ENCODE measurements at places on chromosomes 13 and 19. TPM values are rescaled to one million over a fixed set of nuclear protein-coding genes. Genes with fewer than 3 reads are reported as not detected.

DNA sequence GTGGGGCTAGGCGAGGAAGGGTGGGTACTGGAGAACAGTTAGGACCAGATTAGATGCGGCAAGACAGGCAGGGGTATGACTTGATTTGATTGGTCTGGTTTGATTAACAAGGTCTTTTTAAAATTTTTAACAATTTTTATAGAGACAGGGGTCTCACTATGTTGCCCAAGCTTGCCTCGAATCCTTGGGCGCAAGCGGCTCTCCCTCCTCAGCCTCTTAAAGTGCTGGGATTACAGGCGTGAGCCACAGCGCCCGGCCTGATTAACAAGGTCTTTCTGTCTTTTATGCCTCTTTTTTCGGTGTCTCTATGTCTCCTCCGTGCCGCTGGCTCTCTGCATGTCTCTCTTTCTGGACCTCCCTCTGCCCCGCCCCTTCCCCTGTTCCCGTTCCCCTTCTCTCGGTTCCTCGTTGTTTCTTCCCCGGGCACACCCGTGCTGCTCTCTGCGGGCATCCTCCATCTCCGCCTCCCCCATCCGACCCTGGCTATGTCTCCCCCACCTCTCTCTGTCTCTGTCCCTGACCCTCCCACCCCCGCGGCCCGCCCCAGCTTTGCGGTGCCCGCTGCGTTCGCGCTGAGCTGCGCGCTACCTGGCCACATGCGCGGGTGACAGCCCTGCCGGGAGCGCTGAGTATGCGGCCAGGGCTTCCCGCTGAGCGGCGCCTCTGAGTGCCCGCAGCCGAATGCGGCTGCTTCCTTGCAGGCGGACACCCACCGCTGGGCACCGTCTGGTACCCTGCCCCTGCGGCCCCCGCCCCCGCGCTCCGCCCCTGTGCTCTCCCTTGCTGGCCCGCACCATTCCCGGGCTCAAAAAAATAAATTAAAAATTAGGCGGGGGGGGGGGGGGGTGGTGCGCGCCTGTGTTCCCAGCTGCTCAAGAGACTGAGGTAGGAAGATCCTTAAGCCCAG is 8.1 kb upstream of the SDHAF1 start:
- no peak for DNase-seq

Gene NMRK2
- total RNA-seq: not detected

Gene UNC13A
- 0.69 TPM for total RNA-seq

- no peak for DNase-seq
Measured at GRCh38 chr19:48746110-48746509, 599 bp downstream of the IZUMO1 start.

Gene FOXA3
- not detected for total RNA-seq

DNA sequence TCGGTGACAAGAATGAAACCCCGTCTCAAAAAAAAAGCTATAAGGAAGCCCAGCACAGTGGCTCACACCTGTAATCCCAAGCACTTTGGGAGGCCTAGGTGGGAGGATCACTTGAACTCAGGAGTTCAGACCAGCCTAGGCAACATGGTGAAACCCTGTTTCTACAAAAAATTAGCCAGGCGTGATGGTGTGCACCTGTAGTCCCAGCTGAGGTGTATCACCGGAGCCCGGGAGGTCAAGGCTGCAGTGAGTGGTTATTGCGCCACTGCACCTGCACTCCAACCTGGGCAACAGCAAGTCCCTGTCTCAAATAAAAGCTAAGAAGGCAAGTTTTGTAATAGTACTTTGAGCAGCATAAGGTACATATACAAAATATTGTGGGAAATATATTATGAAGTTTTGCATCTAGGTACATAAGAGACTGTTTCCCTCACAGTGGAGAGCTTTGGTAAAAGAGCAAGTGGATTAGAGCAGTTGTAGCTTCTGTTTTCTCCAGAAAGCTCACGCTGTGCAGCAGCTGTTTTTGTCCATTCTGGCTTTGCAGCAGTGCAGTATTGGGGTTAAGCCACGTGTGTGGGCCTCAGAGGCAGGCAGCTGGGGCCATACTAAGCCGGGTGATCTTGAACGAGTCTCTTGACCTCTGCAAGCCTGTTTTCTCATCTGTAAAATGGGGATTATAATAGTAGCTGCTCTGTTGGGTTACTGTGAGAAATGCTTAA is 35.4 kb downstream of the ARHGAP35 start:
- DNase-seq: no peak

GRCh38 chr19:40756502-40757110 is 5.6 kb downstream of the SNRPA start:
- DNase-seq: no peak

Gene ZIM2
- total RNA-seq: not detected

DNA sequence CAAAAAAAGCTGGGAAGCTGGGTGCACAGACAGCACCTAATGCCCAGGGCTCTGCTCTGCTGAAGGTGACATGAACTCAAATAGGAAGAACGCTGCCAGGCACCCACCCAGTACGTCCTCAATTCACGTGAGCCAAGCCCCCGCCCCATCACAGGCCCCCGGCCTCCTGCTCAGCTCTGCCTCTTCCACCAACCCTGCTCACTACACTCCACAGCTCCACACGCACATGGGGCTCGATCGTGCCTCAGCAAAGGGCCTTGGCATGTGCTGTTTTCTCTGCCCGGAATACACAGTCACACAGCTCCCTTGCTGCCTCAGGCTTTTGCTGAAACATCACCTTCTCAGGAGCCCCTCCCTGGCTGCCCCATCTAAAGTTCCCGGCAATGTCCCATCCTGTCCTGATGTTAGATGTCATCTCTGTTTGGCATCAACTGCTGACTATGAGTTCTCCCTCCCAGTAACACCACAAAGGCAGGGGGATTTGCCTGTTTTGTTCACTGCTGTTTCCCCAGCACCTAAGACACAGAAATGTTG is 2.3 kb downstream of the ATP13A1 start:
- DNase-seq: no peak

- no peak for DNase-seq
Measured at GRCh38 chr13:33758113-33758512, 59.8 kb upstream of the RFC3 start.

DNA sequence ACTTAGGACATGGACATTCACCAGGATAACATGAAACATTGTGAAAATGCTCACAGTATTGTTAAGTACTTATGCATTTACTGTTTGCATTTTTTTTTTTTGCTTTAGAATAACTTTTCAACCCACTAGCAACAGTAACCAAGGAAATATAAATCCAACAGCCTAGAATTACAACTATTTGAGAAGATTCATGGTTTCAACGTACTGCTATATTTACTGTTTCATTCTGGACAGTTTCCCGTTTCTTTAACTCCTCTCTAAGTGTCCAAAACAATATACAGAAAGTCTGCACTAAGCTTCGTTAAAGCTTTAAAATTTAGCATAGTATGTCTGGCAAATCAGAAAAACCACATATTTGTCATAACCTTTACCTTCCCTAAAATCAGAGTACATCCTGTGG is 2.7 kb downstream of the SMAD9 start:
- DNase-seq: no peak

DNA sequence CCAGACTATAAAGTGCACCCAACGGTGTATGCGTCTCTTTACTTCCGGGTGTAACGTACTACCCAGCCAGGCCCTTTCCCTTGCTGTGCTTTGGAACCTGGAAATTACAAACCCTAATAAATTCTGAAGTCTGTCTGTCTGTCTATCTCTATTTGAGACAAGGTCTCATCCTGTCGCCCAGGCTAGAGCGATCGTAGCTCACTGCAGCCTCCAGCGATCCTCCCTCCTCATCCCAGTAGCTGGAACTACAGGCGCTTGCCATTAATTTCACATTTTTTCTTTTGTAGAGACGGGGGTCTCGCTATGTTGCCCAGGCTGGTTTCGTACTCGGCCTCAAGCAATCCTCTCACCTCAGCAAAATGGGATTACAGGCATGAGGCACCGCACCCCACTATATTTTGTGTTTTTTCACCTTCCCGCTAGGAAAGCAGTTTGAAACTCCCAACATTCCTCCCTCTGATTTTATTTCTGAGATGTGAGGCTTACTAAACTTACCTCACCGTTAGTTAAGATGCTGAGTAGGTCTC is 469 bp upstream of the RNF6 start:
- DNase-seq: no peak

GRCh38 chr13:97023117-97023516 is 28.8 kb upstream of the OXGR1 start:
- no peak for DNase-seq
